ENCODE measurements at places on chromosomes 5 and 9.
A peak's percentile ranks its signal among the peaks of the same experiment; 100 is the strongest.

DNA sequence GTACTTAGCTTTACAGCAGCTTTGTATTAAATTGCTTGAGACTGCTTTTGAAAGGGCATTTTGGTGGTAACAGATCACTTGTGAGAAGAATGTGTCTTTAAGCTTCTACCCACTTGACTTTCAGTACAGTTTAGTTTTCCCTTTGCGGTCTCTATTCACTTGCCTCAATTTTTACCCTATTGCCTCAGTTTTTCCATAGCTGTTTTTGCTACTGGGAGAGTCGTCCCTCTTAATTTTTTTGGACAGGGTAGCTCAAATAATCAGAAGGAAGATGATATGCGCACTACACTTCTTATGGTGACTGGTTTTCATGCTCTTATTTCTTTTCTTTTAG lies 18.8 kb downstream of the UGCG start:
- DNase-seq: no peak

GRCh38 chr5:139295346-139296057 lies 2.0 kb downstream of the MATR3 start:
- no peak for DNase-seq

GRCh38 chr5:168302785-168303184 lies 11.3 kb downstream of the WWC1 start:
- no peak for DNase-seq

DNA sequence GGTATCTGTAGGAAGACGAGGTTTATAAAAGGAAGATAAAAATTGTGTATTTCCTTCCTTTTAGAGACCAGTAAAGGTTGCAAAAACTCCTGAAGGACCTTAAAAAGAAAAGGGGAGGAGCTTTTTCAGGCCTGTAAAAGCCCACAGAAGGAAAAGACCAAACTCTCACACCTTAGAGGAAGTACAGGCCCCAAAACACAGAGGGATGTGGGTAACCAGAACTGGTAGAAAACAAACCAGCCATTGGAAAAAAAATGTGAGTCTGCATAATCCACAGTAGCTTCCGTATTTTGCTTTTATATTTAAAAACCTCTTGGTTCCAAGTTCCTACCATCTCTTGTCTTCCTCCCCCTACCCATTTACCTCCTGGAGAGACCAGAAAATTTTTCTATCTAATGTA lies 8.5 kb downstream of the GIN1 start:
- no peak for DNase-seq

GRCh38 chr5:133396187-133396741 lies 216.1 kb downstream of the FSTL4 start:
- no peak for DNase-seq

DNA sequence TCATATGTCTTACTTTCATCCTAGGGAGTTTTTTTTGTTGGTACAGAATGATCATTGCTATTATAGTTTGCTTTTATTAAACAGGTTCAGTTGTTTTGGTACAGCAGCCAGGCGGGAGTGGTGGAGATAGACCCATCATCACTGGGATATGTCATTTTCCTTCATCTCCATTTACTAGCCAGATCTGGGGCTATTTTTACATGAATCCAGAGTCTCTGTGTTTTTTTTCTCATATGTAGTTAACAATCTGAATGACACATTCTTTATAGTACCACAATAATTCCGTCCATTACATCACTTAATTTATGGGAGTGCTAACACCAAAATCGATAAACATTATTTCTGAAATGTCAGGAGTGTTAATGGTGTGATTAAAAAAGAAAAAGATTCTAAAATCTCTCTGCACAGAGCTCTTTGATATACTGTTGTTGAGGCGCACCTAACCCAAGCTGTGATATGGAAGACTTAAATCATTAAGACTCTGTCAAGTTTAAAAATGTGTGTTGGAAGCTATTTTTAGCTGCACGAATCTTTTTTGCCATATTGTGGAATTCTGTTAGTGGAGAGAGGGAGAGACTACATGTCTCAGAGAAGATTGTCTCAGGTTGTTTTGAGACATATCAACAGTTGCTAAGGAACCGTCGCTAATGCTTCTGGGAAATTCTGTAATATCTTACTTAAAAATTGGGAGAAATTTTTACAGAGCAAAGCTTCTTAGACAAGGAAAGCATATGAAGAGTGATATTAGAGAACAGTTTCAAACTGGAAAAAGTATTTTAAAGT lies 59.6 kb downstream of the RPS23 start:
- no peak for DNase-seq

DNA sequence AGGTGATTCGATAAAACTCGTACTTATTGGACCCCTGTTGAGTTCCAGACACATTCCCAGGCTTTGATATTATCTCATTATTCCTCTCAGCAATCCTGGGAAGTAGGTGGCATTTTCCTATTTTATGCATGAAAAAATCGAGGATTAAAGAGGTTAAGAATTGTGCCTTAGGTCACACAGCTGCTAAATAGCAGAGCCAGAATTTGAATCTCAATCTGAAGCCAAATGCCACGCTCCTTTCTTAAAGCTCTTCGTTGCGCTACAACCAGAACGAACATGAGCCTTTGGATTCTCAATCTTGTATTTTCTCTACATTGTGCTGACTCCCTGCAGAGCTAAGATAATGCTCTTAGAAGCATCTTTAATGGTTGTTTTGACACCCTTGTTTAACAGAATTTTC lies 527.8 kb upstream of the TLE4 start:
- no peak for DNase-seq

DNA sequence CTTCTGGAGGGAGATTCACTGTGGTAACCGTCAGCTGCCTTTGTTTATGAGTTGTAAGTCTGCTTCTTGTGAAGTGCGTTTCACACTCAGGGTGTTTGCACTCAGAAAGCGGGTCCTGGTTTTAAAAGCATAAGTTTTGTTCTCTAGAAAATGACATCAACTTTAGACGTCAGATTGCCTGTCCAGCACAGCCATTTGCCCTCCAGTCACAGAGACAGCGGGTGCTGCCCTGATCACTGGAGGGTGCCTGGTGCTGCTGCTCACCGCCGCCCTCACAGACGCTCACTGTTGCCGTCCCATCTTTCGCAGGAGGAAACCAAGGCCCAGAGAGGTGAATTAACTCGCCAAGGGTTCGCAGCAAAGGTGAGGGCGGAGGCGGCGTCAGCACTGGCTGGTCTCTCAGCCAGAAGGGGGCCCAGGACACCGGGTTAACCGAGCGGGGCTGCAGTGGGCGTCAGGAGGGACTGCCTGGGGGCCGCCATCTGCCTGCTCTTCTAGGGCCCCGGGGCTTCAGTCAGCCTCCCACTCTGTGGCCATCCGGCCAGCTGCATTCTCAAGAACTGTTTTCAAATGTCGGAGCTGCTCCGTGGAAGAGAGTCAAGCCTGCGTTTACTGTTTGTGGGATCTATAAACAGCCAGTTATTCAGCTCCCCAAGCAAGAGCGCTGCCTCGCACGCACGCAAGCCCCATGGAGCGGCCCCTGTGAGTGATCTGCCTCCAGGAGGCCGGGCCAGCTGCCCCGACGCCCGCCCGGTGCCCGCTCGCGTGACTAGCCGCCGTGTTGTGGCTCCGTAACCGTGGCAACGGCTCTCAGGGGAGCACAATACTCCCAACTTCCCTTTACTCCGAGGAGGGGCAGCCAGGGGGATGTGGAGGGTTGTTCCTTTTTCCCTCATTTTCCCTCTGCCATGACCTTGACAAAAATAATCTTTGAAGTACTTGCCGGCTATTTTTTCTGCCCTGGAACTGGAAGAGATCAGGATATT lies 43.4 kb upstream of the EXOC3 start:
- DNase-seq: peak; percentile 89

All from fibroblast of villous mesenchyme (primary cell).